ENCODE measurements at places on chromosomes 5 and 9. TPM values are rescaled to one million over a fixed set of nuclear protein-coding genes. Genes with fewer than 3 reads are reported as not detected.

The PCDHGB2 gene
- 15.6 TPM for total RNA-seq

The CFAP90 gene
- total RNA-seq = 0.54 TPM

The SOWAHA gene
- total RNA-seq = 0.87 TPM

The RASEF gene
- total RNA-seq = 0.72 TPM

The IL6ST gene
- total RNA-seq = 351 TPM

The CAMK4 gene
- 4.1 TPM for total RNA-seq
